Stimulated activated CD4-positive, alpha-beta T cell treated with anti-CD3 and anti-CD28 coated beads, Interleukin-1b, Interleukin-23, amount 100 ng/mL, for 1 hour (primary cell): ENCODE measurements at places on chromosomes 12 and 14.
A peak's percentile ranks its signal among the peaks of the same experiment; 100 is the strongest.

DNA sequence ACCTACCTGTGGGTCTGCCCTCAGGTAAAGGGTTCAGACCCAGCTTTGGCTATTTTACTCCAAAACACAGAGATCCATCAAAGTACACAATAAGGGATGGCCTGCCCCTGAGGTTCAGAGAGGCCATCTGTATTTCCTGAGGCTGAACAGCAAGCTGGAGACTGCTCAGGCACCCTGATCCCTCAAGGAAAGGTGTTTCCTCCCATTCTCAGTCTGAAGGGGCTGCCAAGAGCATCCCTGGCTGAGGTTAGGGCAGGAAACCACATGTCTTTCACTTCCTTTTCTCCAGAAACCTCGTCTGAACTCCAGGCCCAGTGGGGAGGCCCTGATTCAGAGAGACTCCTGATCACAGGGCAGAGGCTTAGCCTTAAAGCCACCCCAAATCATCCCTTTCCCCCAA, 1.5 kb downstream of the RILPL1 start:
- DNase-seq: no peak

GRCh38 chr12:117114784-117115183, 15.6 kb upstream of the TESC start:
- no peak for DNase-seq

GRCh38 chr12:115873451-115874082, 403.9 kb downstream of the MED13L start:
- no peak for DNase-seq

DNA sequence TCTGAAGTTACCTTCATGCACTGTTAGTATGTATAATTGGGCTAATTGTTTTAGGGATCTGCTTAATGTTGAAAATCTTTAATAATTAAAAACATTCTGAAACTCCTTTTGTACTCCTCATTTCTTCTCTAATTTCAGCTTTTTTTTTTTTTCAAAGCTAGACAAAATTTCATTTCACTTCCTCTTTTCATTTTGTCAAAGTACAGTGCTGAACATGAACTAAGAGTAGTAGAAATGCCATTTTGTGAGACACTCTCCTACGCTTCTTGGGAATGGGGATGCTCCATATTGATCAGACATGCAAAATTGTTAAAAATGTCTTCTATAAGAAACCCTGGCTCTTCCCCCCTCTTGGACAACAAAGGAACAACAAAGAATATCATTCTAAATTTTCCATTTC, 1.7 kb downstream of the ABCD2 start:
- no peak for DNase-seq

DNA sequence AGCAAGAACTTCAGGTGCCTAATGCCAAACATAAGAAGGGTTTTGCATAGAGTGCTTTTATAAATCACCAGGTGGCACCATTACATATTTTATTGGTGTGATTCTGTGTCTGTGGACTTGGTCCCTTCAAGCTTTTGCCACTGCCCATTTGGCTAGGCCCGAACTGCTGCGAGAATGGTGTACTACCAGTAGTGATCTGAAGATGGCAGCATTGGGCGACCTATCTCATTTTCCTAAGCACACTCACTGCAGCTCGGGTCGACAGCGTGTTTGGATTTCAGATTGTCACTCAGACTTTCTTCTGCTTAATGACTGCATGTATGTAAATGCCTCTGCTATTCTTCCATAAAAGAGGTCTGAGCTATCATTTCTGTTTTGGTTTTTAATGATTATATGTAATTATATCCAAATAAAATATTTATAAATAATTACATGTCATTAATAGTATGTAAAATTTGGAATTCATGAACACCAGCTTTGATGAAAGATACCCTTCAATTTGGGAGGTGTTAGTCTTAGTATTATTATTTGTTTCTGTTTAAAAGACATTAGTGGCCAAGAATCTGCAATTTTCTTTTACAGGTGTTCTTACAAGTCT, 78.5 kb downstream of the TPH2 start:
- DNase-seq: peak; percentile 35

DNA sequence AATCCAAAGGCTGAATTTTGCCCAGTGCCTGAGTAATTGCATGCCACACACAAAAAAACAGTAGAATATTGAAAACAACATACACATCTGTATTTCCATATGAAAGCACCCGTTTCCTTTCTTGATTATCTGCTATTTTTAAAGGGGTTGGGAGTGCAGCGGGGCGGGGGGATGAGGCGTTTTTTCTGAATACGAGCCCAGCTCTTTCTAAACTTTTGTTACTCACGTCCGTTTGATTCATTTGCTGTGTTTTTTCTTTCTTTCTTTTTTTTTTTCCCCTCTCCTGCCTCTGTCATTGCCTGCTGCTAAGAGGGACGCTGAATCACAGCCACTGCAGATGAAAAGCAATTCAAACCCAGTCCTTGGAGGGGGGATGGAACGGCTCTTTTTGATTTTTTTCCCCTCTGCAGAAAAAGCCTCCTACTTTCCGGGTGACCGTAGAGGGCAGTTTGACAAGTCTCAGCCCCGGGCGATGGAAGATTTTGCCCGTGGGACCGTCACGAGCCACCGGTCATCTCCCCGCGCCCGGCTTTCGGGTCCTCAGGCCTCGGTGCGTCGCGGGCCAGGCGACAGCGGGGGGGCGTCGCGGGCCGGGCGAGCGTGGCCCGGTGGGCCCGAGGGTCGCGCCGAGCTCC, 572 bp upstream of the RASSF8 start:
- no peak for DNase-seq

DNA sequence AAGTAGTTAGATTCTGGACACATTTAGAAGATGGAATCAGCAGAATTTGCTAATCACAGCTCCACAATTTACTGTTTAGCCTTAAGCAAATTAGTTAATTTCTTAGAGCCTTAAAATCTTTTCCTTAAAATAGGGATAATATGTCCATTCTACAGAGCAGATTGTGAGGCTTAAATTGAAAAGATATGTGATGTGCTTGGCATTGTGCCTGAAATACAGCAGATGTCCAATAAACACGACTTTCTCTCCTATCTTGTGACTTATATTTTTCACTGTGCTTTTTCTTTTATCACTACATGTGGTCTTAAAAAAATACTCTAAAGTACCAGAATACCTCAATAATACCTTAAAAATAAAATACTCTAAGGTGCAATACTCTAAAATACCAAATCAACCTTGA, 30.6 kb downstream of the CCER1 start:
- no peak for DNase-seq

DNA sequence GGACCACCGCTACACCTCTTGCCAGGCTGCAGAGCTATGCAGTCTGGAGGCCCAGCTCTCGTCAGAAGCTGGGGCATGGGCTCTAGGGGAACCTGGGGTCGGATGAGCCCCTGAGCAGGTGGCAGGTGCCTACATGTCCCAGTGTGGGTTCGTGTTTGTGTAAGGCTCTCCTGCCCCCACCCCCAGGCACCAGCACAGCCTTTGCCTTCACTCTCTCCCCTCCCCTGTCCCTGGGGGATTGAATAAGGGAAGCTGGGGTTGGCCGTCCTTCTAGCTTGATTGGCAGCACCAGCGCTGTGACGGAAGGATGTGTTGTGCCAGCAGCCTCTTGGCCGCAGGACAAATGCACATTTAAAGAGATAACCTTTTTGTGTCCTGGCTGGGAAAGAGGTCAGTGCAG, 34.8 kb upstream of the TSPAN9 start:
- no peak for DNase-seq

DNA sequence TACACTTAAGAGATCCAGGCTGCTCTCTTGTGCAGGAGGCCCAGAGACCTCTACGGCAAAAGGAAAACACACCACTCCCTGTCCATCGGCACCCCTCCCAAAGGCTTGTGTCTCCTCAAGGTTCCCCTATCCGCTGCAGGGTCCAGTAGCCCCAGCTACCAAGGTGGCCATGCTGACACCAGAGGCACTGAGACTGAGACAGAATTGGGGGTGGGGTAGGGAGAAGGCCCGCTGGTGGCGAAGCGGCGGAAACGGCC, 590 bp downstream of the DDIT3 start:
- DNase-seq: no peak

GRCh38 chr12:57622293-57623245, 10.4 kb downstream of the B4GALNT1 start:
- DNase-seq: no peak

GRCh38 chr12:121330692-121331091, 21.5 kb downstream of the ANAPC5 start:
- no peak for DNase-seq

GRCh38 chr12:110475426-110475825, 6.8 kb downstream of the FAM216A start:
- no peak for DNase-seq

DNA sequence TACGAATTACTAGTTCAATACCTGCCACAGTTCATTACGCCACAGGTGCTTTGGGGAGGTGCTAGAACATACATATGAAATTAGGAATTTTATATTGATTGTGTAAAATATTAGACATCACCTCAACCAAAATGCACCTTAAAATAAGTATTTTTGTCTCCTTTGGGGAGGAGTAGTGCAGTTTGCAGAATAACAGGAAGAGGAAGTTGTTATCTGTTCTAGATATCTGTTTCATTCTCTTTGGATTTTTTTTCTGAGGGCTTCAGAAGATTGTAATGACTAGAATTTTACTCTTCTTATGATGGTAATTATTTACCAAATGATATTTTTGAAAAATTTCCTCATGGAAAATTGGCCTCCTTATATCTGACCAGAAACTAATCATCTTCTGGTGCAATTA, 9.9 kb upstream of the GYS2 start:
- no peak for DNase-seq

DNA sequence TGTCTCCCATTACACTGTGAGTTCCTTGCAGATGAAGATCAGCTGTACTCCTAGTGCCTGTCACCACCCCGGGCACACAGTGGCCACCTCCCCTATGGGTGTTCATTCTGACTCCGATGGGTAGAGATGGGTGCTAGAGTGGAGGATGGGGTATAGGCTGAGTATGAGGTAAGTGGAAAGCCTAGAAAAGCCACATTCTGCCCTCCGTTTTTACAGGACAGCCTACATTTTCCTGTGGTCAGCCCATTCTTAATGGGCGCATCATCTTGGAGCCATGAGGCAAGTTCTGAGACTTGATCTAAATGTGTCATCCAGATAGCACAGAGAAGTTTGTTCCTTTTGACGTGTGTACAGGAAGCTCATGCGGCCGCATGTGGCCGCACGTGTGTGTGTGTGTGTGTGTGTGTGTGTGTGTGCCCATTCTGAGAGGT, 166.7 kb upstream of the HIF1A start:
- no peak for DNase-seq

- DNase-seq: no peak
Measured at GRCh38 chr12:132351751-132352495, 22.5 kb upstream of the GALNT9 start.

DNA sequence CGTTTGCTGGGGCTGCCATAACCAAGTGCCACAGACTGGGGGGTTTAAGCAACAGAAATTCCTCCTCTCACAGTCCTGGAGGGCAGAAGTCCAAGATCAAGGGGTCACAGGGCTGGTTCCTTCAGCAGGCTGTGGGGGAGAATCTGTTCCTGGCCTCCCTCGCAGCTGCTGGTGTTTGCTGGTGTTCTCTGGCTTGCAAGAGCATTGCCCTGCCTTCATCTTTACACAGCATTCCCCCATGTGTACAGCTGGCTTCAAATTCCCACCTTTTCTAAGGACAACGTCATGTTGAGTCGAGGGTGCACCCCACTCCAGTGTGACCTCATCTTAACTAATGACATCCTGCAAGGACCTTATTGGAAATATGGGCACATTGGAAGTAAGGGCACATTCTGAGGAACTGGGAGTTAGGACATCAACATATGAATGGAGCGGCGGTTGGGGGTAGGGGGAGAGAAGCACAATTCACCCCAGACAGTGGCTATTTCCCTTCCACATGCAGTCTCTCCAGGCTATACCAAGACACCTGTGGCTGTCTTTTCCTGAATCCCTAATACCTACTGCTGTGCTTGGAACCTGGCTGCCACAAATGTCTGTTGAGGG, 123.6 kb downstream of the FOXN3 start:
- no peak for DNase-seq

GRCh38 chr12:112924986-112925385, 13.3 kb upstream of the OAS3 start:
- DNase-seq: no peak

GRCh38 chr12:109296431-109296830, 12.7 kb downstream of the FOXN4 start:
- DNase-seq: no peak

DNA sequence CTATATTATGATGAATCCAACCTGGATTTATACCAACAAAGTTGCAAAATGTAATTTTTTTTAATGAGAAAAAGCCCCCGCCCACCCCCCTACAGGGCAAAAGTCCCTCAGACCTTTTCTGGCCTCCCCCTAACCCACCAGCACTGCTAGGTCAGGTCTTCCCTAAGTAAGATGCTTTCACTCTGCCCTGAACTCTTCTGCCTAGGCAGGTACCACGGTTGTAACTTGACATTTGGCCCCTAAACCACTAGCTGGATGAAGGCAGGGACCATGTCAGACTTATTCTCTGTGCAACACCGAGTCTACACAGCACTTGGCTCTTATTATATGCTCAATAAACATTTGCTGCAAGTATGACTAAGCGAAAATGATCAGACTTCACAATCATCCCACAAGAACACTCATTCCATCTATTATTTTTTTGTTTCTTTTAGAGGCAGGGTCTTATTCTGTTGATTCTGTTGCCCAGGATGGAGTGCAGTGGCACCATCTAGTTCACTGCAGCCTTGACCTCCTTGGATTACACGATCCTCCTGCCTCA, 63.2 kb downstream of the SPRING1 start:
- no peak for DNase-seq

DNA sequence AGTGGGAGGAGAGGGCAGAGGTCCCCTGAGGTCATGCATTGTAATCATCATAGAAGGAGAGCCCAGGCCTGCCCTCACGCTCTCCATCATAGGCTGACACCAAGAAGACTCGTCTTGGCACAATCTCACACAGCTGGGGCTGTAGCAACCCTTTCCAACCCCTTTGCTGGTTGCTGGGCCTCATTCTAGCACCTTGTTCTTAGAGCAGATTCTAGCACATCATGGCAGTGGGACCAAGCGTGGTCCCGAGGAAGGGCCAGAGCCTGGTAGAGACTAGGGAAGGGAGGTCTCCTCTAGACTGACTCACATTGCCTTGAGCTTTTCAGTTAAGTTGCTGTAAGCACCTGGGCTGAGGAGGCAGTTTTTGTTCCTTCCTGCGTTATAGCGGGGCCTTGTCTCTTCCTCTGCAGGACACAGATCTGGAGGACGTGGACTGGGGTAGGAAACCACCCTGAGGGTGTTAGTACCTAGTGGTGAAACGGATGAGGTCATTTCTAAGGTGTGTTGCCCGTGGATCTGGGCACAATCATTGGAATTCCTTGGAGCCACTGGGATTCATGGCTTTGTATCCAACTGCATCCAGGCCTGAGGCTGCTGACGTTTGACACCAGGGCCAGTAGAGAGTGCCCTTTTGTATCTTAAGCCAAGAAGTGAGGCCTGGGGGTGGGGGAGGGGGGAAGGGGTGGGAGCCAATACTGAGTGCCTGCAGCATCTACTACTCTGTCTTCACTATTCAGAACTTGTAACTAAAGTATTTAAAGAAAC, 19.9 kb downstream of the RPS6KL1 start:
- no peak for DNase-seq

DNA sequence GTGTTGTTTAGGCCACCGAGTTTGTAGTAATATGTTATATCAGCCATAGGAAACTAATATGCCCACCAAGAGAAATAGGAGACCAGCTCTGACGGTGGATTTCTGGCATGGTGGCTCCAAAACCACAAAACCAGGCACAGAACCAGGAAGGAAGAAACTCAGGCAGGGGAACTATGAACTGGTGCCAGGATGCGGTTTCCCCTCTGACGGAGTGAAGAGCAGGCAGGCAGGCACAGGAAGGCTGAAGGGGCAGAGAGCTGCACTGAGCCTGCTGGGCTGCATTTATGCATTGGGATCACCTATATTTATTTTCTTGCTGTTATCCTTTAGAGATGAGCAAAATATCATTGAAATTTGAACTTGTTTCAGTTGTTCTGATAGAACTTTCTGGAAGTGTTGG, 479.4 kb downstream of the VRK1 start:
- no peak for DNase-seq
